ENCODE measurements at places on chromosomes 1 and 21. TPM values are rescaled to one million over a fixed set of nuclear protein-coding genes. Genes with fewer than 3 reads are reported as not detected.

GRCh38 chr1:40722622-40723021 lies 31.1 kb downstream of the NFYC start:
- no peak for DNase-seq

GRCh38 chr1:71438626-71439025 lies 357.8 kb upstream of the ZRANB2 start:
- DNase-seq, result no peak

DNA sequence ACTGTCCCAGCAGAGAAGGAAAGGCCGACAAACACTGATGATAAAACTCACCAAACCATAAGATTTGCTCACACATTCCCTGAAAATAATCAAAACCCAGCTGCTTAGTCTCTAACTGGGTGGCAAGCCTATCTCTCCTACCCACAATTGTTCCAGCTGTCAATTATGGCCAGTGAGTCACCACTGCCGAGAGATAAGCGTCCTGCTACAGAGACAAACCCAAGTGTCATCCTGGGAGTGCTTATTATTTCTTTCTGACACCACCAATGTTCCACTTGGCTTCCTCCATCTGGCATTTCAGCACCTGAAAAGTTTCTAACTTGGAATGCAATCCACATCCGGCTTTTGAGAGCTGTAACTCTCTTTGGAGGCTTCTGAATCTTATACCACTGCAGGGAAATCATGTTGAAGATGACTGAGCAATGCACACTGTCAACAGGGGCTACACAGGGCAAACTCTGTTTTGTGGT lies 51.5 kb upstream of the VAV3 start:
- DNase-seq, result peak; percentile 65

The RAD54L gene
- 44.8 TPM for total RNA-seq

The MMP23B gene
- total RNA-seq, result 4.9 TPM

Measured in PC-9 (cell line).